H4 (cell line): ENCODE measurements at places on chromosomes 6 and 20. TPM values are rescaled to one million over a fixed set of nuclear protein-coding genes. Genes with fewer than 3 reads are reported as not detected.

Gene MLIP
- total RNA-seq = not detected in 2 replicates

Gene FOXF2
- total RNA-seq = 18.3 and 21.5 TPM in 2 replicates

Gene CST1
- 0.15 TPM in 1 of 2 replicates, not detected in the other for total RNA-seq

Gene CUL9
- total RNA-seq = 18.2 and 18.5 TPM in 2 replicates

GRCh38 chr6:83055366-83055964 is 10.2 kb downstream of the UBE3D start:
- DNase-seq = peak; percentile 11

- DNase-seq = no peak
These were observed 73.7 kb downstream of the SYNDIG1 start for GRCh38 chr20:24543168-24543567.

GRCh38 chr6:150293423-150294173 is 75.2 kb upstream of the IYD start:
- peak; percentile 8 for DNase-seq

GRCh38 chr20:35283441-35284266 is 918 bp downstream of the EIF6 start:
- no peak for DNase-seq

GRCh38 chr6:21596145-21596948 is 2.8 kb downstream of the SOX4 start:
- peak; percentile 39 for DNase-seq

- DNase-seq = peak; percentile 4
These were observed 126.5 kb downstream of the UTRN start for GRCh38 chr6:144411531-144412165.

GRCh38 chr6:134920422-134920821 is 29.5 kb downstream of the ALDH8A1 start:
- DNase-seq = no peak

DNA sequence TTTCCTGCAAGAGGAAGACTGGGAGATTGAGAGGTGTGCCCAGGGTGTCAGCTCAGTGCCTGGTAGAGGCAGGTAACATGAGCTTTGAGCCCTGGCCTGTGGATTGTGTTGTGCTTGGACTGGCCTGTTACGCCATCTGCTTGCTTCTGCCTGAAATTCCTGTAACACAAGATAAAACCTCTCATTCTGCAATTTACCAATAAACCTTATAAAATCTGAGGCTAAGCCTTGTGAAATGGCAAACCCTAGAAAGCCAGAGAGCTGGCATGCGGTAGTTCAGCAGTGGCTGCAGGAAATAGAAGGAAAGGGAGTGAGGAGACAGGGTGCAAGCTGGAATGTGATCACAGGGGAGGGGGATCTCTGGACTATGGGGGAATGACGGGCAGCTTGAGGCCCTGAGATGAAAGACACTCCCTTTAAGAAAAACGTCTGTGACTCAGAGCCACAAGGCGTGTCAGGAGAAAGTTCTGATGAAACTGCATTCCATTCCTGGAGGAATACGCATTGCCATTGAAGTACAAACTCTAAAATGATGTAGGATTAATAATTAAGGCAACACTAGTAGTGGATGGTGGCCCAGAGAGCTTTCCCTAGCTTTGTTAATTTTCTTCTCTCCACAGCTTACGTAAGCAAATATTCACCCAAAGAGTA is 26.3 kb upstream of the TFAP2A start:
- DNase-seq = peak; percentile 91
